ENCODE measurements at places on chromosomes 13 and 19.

DNA sequence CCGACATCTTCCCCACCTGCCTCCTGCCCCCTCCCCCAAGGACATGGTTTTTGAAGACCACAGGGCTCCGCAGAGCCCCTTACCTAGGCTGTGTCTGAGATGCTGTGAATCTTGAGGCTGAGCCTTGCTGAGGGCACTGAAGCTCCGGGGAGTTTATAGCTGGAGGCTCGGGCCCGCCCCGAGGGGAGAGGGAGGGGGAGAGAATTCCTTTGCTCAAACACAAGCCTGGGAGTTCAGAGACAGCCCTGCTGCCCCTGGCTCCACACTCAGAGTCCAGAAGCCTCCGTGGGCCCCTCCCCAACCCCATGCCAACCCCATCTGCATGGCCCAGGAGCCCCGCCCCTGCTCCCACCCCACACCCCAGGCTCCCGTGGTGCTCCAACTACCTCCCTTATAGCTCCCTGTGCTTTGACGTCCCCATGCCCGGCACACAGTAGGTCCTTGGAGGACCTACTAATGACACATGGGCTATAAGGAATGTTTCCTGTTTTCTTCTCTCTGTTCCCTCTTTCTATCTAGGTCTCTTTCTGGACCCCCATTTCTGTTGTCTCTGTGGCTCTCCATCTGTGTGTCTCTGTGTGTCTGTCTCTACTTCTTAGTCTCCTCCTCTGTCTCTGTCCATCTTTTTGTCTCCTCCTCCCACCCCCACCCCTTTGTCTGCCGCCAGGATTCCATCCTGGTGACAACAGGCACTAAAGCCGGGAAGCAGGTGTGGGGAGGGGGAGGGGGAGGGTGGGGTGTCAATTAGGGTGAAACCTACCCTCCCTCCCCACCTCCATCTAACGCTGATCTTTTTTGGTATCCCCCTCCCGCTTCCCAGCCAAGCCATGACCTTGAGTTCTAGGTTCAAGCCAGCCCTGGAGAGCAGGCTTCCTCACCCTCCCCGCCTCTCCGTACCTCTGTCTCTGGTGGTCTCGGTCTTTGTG, at the start of gene TNNT1:
Gene TNNT1 (minus strand): TSS at position 129 of the 926 bp plus-strand sequence. CDS start 2,049 bp downstream, outside the sequence.
- no peak for DNase-seq

- no peak for DNase-seq
Measured at GRCh38 chr19:55433292-55433691, 9.8 kb downstream of the SHISA7 start.

GRCh38 chr19:9146882-9147281, 6.7 kb downstream of the ZNF317 start:
- DNase-seq, result no peak

DNA sequence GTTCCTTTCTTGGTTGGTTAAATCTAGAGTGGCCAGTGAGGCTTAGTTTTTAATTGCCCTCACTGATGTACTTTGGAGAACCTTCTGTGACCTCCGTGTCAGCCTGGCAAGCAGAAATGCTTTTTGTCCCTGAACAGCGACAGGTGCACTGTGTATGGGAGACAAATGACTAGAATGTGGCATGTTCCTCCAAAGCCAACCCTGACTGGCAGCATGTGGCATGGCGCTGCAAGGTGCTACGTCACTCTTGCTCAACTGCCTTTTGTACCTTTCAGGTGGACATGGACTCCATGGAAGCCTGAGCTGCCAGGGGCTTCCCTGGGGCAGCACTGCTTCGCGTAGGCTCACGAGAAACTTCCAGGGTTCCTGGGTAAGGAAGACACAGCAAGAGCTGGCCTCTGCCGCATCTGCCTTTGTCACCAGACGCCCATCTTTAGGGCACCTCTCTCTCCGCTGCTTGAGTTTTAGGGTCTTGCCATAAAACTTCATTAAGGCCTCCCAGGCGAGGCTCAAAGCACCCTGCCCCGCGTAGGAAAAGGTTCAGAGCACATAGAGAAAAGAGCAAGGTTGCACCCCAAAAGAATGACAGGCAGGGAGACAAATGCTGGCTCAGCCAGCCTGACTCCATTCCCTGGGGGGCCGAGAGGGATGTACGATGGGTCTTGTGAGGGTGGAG, 167.1 kb upstream of the SOX1 start:
- no peak for DNase-seq

- DNase-seq, result no peak
Measured at GRCh38 chr13:107124129-107124718, 556.3 kb upstream of the ARGLU1 start.

- DNase-seq, result peak; percentile 49
Measured at GRCh38 chr19:46659151-46660007, 1.6 kb downstream of the DACT3 start.

DNA sequence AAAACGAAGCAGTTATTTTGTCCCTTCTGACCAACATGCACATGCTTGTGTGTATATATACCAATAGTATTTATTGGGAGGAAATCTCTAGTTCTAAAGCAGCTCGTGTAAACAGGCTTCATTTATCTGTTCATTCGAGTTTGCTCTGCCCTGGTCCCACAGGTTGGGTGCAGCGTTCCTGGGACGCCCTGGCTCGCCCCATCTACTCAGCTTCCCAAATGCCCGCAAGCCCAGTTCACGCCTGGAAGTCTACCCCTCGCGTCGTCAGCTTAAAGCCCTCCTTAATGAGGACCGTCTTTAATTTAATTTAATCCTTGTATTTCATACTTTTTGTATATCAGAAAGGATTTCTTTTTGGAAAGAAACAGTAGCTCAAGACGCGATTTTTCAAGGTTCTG, 604 bp downstream of the THSD1 start:
- DNase-seq, result no peak

DNA sequence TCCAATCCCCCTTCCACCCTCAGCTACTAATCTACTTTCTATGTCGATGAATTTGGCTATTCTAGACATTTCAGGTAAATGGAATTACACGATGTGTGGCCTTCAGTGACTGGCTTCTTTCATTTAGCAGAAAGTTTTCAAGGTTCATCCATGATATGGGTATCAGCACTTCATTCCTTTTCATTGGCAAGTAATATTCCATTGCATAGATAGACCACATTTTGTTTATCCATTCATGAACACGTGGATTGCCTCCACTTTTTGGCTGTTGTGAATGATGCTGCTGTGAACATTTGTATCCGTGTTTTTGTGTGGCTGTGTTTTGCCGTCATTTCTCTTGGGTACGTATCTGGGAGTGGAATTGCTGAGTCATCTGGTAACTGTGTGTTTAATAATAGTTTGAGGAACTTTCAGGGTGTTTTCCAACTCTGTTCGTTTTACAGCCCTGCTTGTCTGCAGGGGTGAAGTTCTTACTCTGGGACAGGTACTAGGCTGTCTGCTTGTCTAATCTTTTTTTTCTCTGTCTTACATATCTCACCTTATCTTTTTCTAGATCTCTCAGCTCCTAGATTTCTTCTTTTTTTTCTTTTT, 32.5 kb downstream of the MARK4 start:
- no peak for DNase-seq

GRCh38 chr13:28819735-28820098, 422 bp upstream of the MTUS2 start:
- no peak for DNase-seq

GRCh38 chr13:77691871-77692270, 5.6 kb upstream of the SLAIN1 start:
- no peak for DNase-seq

DNA sequence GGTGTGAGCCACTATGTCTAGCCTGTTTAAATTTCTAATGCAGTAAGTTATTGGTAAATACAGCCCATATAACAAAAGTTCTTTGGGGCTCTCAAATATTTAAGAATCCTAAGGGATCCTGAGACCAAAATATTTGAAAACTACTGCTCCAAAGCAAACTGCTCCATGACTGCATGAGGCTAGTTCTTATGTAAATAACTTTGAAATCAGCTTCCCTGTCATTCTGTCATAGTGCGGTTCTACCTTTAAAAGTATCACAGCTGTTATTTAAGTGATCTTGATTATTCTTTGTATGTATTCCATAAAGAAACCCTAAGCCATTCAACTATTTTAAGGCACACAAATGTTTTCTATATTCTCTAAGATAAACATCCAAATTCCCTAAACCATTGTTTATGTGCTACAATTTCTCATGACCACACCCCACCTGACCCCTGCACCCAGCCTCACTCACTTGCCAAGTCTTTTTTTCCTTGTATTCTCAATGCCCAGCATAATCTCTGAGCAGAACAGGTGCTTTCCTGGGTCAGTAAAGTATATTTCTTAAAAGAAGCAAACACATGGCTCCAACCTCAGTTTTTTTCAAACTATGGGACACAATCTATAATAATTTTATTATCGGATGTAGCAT, 146.6 kb downstream of the RNF17 start:
- no peak for DNase-seq

GRCh38 chr13:21686751-21687391, 16.0 kb downstream of the FGF9 start:
- DNase-seq, result no peak

DNA sequence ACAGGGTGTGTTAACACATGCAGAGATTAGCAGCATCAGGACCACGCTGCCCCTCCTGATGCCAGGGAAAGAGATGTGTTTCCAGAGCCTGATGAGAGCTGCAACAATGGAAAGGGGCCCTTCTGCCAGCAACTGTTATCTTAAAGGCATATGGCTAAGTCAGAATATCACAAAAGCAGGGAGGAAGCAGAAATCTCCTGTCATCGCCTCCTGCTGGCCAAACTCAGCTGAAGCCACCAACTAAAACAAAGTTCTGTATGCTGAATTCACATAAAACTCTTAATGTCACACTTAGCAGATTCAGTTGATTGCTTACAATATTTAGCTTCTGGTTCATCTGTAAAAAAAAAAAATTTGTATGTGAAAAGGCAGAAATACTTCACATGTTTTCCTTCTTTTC, 178.2 kb downstream of the GPC5 start:
- no peak for DNase-seq

DNA sequence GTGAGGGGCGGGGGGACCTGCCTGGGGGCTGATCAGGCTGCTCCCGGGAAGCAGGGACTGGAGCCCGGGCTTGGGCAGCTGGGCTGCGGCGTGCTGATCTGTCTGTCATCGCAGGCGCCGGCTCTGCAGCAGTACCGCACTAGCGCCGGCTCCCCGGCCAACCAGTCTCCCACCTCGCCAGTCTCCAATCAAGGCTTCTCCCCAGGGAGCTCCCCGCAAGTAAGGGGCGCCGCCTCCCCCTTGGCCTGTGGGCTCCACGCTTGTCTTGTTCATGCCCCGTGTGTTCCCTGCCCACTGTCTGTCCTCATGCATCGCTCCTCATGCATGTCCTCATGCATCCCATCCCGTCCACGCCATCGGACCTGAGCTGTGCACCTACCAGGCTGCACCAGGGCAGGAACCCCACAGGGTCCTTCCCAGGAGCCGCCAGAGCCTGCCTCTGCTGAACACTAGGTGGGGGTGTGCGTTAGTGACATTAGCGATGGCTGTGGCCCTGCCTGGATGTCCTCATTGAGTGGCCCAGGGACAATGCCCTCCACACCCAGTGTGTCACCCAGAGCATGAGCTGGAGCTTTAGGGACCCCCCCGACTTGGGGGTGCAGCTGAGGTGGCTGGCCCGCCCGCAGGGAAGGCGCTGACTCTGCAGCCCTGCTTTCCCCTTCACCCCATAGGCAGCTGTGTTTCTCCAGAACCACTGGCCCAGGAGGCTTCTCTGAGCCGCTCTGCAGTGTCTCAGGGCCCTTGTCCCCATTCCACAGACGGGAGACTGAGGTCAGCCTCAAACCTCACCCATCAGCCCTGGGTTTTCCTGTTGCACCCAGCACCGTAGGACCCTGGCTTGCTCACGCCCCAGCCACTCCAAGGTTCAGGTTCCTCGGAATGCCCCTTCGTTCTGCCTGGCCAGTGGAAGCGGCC, 19.5 kb downstream of the COMP start:
- no peak for DNase-seq

DNA sequence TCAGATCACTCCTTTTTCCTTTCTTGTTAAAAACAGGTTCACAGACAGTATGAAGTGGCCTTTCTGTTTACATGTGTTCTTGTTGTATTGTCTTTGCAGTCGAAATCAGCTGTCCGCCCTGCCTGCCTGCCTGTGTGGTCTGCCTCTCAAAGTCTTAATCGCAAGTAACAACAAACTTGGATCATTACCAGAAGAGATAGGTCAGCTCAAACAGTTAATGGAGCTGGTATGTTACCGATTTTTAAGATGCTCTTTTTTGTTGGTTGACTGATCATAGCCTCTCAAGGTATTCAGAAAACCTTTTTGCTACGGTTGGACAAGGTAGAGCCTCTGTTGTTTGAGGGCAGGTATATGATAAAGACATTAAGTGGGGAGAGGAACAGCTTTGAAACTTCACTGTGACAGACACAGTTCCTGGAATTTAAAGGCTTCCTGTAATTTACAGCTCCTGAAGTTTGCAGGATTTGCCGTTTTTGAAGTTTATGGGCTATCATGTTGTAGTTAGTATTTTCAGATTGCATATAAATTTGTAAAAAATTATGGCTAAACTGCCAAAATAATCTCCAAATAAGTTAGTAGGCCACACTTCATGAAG, 116.1 kb downstream of the LRCH1 start:
- DNase-seq, result no peak

DNA sequence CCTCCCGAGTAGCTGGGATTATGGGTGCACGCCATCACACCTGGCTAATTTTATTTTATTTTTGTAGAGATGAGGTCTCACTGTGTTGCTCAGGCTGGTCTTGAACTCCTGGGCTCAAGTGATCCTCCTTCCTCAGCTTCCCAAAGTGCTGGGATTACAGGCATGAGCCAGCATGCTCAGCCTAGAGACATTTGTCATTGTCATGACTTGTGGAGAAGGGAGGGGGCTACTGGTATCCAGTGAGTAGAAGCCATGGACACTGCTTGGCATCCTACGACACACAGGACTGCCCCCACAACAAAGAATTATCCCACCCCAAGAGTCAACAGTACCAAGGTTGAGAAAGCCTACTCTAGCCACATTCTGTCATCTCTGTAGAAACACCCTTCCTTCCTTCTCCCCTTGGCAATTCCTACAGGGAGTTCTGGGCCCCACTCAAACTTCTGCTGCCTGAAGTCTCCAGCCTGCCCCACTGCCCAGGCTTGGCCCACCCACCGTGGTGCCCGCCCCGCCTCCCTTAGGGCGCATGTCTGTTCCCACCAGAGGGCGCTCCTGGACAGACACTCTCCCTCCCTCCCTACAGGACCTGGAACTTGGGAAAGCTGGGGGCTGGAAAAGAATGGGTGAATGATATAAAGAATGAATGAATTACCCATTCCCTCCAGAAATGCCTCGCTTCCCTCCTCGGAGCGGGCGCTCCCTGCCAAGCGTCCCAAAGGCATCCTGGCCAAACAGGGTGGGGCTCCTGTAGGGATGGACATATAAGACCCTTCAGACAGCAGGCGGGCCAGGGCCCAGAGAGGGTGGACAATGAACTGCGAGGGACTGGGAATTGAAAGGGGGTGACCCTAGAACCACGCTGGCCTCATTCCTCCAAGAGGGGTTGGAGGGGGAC, 5.5 kb upstream of the EMP3 start:
- DNase-seq, result peak; percentile 16

GRCh38 chr13:72637561-72637960, 89.9 kb downstream of the MZT1 start:
- no peak for DNase-seq
